Eye (tissue), 1 donor: ENCODE measurements at places on chromosomes 5 and 9.
A peak's percentile ranks its signal among the peaks of the same experiment; 100 is the strongest.

DNA sequence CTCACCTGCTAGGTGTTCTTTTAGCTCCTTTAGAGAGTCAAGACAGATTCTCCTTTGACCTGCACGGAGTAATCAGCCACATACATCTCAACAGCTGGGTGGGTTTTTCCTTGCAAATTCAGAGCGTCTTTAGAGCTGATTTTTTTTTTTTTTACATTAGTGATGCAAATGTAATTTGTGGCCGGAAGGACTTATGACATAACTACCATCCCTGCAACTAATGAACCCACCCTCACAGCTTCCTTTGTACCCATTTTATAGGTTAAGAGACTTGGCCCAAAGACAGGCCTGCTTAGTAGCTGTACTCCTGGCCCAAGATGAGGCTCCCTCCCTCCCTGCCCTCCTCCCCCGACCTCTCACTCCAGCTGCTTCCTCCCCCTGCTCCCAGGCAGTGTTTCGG is 69.9 kb upstream of the NIPAL4 start:
- no peak for DNase-seq

DNA sequence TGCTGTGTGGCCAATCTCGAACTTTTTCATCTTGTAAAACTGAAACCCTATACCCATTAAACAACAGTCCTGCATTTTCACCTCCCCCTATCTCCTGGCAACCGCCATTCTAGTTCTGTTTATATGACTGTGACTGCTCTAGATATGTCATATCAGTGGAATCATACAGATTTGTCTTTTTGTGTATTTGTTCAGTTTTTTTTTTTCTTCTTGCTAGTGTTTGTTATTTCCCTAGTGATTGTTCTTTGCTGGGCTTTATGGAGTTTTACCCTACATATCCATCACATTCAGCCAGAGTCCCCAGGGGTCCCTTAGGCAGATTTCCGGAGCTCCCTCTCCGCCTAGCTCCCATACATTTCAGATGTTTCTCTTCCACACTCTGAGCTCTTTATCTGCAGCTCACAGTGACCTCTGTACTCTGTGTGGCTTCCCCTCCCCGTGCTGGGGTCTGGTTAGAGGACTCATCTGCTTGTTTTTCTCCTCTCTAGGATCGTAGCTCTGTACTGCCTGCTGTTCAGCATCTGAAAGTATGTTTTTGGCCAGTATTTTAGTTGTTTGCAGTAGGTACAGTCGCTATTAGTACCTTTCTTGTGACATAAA is 25.1 kb upstream of the CARTPT start:
- peak; percentile 45 for DNase-seq

GRCh38 chr9:23698161-23698560 is 127.9 kb downstream of the ELAVL2 start:
- DNase-seq, result no peak

DNA sequence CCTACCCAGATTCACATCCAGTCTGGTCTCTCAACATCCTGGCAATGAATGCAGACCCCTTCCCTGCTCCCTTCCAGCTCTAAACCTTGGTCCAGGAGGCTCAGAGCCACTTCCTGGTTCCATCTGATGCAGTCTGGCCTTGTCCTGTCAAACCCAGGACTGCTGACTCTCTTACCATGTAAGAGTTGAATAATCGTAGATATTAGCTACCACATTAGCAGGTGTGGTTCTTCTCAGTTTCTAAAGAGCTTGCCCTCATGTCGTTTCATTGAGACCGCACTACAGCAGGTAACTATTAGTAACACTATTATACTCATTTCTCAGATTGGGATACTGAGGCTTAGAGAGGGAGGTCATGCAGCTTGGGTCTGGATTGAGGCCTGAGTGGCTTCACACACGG is 133.3 kb downstream of the BOD1 start:
- no peak for DNase-seq

GRCh38 chr5:148414833-148415232 is 31.1 kb downstream of the FBXO38 start:
- DNase-seq, result no peak

DNA sequence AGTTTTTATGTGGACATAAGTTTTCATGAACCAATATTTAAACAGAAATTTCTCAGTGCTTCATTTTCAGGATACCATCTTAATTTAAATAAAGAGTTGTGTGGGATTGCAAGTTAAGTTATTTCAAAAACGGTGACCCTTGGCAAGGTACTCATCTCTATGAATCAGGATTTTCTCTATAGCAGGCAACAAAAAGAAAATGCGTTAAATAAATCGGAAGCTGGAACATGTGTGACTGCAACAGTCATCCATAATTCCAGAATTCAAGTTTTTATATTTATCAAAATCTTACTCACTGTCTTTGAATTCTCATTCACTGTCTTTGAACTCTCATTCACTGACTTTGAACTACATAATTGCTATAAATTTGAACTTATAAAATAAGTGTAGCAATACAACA is 5.8 kb upstream of the RECK start:
- no peak for DNase-seq

- DNase-seq, result no peak
Measured at GRCh38 chr9:11471321-11471720, 858.5 kb upstream of the PTPRD start.

DNA sequence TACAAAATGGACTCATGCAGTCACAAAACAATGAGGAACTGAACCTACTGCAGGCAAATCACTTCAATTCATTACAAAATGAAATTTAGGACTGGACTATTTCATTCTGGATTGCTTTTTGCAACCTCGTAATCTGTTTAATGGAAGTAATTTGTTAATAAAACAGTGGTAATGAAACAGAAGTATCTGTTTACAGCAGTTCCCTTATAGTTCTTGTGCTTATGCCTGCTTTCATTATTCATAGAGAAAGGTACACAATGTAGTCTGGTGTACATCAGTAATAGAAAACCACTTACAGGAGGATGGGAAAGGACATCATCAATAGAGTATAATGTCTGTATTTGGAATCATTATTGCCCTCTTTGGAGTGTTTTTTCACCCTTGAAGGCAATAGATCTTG is 389.2 kb upstream of the NUDT12 start:
- DNase-seq, result no peak

GRCh38 chr9:33178972-33179697 is 12.0 kb upstream of the B4GALT1 start:
- no peak for DNase-seq

- DNase-seq, result no peak
Measured at GRCh38 chr9:91820949-91821880, 128.8 kb downstream of the ROR2 start.

- no peak for DNase-seq
Measured at GRCh38 chr9:18678821-18679590, 205.1 kb downstream of the ADAMTSL1 start.

- no peak for DNase-seq
Measured at GRCh38 chr5:334903-335739, 13.6 kb downstream of the AHRR start.

DNA sequence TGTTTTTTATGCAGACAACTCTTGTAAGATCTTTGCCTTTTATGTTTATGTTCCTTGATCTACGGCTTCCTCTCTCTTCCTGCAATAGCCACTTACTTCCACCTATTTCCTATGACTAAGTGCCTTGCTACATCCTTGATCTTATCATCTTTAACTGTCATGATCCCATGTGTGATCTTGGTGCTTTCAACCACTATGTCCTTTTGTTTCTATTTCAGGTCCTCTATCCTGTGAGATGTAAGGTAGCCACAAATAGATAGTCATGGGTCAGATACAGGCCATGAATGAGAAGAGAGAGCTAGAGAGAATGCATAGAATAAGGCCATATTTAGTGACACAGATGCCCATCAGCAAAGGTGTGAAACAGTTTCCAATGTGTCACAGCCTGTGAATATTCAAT is 243.6 kb upstream of the HAPLN1 start:
- DNase-seq, result no peak

- DNase-seq, result no peak
Measured at GRCh38 chr9:121294866-121295661, 27.1 kb downstream of the GSN start.

GRCh38 chr5:19235101-19235584 is 752.9 kb downstream of the CDH18 start:
- DNase-seq, result no peak
